ENCODE measurements at places on chromosomes 1 and 21.

DNA sequence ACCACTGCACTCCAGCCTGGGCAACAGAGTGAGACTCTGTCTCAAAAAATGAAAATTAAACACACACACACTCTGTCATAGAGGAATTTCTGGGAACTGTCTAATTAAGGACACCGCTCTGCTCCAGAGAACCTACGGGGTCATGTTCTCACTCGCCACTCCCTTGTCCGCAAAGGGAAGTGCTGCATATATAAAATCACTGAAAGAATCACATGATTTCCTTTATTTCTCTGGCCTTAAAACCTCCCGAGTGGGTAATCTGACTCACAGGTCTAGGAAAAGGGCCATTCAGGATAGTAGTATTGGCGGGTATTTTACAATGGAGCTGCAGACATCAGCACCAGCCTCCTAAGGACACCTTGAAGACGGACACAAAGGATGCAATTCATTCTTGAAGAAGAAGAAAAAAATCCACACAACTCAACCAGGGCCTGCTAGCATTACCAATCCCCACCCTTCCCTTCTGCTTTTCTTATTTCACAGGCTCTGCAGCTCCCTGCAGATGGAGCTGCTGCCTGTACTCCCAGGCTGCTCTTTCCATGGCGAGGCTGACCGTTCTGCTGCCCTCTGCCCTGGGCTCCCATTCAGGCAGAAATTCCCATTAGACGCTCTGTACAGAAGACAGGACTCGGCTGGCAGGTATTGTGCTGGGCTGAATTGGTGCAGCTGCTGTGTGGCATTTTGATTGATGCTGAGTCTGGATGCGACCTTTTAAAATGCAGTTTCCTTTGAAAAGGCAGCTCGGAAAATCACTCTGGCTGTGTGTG lies 53.3 kb upstream of the FAM89A start:
- no peak for DNase-seq

DNA sequence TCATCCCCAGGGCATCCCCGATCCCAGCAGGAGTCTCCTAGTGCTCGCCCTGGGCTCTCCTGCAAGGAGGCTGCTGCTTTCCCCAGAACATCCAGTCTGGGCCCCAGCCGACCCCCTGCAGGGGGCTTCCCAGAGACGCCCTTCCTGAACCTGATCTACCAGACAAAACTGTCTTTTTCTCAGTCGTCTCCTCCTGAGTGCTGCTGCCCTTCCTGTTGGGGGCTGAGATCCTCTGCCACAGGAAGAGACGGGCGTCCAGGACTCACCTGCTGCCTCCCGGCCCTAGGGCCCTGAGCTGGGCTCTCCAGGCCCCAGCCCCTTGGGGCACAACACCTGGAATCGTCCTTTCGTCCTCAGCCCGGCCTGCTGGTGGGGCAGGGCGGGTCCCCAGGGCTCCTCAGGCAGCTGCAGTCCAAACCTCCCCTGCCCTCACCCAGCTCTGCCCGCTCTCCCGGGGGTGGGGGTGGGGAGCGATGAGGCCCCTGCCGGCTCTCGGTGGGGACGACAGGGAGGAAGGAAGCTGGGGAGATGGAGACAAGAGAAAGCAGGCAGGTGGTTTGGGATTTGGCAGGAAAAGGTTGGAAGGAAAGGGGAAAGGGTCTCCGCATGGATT lies 36.9 kb downstream of the TP73 start:
- DNase-seq: no peak

- DNase-seq: no peak
Measured at GRCh38 chr1:39691383-39692151, at the start of gene HPCAL4. HPCAL4 (minus strand) TSS chr1:39691433; CDS start chr1:39684603, 6,830 bp downstream.

GRCh38 chr1:108877348-108878159 lies 769 bp downstream of the GPSM2 start:
- no peak for DNase-seq
